ENCODE measurements at places on chromosomes 3 and 15. TPM values are rescaled to one million over a fixed set of nuclear protein-coding genes. Genes with fewer than 3 reads are reported as not detected.

DNA sequence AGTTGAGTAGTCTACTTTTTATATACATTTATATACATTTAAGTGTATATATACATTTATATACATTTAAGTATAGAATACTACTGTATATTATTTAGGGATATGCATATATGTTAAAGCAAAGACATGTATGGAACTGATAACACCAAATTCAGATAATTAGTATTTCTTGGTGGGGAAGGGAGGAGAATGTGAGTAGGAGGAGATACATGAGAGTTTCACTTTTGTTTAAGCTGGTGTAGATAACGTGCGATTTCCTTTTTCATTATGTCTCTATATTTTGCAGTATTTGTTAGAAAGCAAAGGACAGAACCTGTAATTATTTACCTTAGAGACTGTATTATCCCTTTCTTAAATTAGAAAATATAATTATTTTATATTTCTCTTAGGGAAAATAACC lies 16.6 kb upstream of the NIT2 start:
- no peak for DNase-seq

DNA sequence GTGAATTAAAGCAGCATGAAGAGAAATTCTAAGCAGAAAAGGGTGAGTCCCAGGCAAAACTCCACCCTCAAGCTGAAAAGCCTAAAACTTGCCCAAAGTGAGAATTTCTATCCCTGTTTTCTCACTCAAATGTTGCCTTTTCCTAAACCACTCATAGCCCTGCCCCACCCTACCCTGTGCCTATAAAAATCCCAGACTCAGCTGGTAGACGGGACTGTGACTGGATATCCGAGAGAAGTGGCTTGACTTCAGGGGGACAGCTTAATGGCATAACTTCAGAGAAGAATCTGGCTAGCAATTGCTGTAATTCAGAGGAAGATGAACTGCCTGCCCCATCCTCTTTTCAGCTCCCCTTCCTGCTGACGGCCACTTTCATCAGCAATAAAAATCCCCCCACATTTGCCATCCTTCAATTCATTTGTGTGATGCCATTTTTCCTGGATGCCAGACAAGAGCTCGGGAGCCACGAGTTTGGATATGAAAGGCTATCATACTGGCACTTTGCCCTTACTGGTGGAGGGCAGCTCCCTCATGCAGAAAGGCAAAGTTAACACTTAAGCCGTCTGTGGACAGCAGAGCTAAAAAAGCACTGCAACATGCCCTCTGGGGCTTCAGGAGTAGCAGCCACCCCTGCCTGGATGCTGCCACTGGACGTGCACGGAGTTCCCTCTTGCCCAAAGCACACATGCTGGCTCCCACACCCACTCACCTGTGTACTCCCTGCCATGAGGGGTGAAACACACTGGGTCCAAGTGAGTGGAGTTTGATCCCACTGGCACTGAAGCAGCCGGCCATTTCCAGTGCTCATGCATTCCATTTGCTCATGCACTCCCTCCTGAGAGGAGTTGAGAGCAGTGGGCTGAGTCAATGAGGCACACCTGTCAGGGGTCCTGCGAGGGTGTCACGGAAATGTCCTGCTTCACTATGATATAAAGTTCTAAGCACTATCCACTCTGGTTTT lies 670.6 kb downstream of the PLOD2 start:
- no peak for DNase-seq

DNA sequence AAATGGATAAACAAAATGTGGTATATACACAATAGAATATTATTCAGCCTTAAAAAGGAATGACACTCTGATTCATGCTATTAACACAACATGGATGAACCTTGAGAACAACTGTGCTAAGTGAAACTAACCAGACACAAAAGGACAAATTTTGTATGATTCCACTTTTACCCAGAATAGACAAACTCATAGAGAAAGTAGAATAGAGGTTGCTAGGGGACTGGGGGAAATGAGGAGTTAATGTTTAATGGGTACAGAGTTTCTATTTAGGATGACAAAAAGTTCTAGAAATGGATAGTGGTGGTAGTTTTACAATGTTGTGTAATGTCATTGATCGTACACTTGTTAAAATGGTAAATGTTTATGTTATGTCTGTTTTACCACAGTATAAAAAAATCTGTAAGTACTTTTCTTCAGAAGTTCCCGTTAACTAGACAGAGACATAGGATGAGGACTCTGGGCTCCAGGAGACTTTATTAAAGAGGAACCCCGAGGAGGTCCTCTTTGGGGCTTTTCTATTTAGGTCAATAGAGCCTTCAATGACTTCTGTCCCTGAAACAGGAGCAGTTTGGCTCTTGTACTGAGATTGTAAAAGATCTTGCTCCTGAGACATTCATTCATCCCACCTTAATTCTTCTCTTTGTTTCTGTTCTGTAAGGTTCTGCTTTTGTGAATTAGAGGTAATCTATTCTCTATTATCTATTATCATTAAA lies 24.5 kb downstream of the ABHD6 start:
- no peak for DNase-seq

DNA sequence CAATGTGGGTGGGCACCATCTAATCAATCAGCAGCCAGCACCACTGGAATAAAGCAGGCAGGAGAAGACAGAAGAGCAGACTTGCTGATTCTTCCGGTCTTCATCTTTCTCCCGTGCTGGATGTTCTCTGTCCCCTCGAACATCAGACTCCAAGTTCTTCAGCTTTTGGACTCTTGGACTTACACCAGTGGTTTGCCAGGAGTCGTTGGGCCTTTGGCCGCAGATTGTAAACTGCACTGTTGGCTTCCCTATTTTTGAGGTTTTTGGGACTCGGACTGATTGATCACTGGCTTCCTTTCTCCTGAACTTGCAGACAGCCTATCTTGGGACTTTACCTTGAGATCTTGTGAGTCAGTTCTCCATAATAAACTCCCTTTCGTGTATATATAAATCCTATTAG lies 292.8 kb downstream of the BCHE start:
- no peak for DNase-seq

- peak; percentile 77 for DNase-seq
Observed at GRCh38 chr15:41585127-41586047, 26.4 kb downstream of the TYRO3 start.

DNA sequence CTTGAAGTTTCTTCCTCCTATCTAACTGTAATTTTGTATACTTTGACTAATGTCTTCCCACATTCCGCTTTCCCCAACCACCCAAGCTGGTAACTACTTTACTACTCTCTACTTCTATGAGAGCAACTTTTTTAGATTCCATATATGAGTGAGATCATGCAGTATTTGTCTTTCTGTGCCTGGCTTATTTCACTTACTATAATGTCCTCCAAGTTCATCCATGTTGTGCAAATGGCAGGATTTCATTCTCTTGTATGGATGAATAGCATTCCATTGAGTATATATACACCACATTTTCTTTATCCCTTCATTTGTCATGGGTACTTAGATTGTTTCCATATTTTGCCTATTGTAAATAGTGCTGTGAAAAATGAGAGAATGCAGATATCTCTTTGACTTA lies 78.5 kb upstream of the CCNL1 start:
- DNase-seq, result no peak

DNA sequence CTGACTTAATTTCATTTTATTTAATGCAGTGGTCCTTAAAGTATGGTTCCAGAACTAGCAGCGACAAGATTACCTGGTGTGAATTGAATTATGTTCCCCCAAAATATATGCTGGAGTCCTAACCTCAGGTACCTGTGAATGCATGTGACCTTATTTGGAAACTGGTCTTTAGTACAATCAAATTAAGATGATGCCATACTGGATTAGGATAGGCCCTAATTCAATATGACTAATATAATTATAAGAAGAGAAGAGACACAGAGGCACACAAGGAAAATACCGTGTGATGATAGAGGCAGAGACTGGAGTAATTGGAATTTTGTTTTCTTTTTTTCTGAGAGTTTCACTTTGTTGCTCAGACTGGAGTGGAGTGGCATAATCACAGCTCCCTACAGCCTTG lies 12.6 kb upstream of the SPATA16 start:
- DNase-seq, result no peak

- no peak for DNase-seq
Observed at GRCh38 chr3:134754768-134755559, 40.1 kb upstream of the EPHB1 start.

Gene C3orf70
- total RNA-seq, result 5.5 TPM

Gene NR2E3
- 1.4 TPM for total RNA-seq

Gene SLC12A8
- total RNA-seq, result 31.4 TPM

Gene CA12
- total RNA-seq, result 41.0 TPM
